Stimulated activated CD4-positive, alpha-beta T cell treated with anti-CD3 and anti-CD28 coated beads, TNF-alpha, amount 100 ng/mL, for 1 hour (primary cell): ENCODE measurements at places on chromosomes 16 and 17.

DNA sequence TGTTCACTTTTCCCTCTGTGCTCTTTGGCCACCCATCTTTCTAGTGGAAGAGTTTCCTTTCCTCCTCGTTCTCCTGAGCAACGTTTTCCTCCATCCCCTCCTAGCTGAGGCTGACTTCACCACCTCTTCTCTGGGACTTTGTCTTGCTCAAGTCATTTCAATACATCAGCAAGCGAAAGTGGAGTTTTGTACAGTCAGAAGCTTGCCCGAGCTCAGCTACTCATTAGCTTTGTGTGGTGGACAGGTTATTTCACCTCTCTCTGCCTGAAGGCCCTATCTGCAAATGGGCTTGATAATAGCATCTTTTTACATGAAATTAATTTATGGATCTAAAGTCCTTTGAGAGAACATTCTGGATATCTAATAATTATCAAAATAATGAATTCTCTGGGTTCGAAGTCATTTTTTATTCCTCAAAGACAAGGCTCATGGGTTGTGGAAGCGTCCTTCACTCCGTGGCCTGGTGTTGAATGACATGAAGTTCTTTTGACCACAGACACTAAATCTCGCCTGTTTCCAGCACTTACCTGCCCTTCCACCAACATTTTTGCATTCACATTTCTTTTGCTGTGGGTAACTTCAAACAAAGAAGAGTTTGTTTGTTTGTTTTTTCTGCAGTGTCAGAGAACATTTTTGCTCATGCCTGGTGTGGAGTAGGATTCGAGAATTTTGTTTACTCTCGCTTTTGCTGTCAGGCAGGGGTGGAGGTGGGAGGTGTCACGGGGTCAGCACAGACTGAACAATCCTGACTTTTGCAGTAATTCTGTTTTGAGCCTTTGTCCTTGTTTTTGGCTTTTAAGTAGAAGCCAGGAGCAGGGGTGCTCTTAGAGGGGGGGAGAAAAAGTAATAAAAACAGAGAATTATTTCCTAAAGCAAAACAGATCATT lies 155.0 kb upstream of the CACNG5 start:
- no peak for DNase-seq

DNA sequence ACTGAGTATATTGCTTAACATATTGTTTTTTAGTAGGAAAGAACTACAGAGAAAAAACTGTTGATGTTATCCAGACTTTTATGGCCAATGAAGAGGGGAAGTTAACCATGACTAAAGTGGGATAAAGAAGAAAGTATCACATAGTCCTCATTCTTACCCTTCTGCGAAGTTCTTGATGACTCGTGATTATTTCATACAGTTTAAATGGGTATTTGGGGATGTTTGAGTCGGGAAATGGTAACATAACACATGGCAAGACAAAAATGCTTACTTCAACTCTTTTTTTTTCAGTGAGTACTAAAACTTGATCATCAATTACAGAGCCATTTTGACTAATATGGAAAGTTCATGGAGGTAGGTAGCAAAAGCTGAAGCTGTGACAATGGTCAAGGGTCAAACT lies 4.9 kb downstream of the POLG2 start:
- no peak for DNase-seq

DNA sequence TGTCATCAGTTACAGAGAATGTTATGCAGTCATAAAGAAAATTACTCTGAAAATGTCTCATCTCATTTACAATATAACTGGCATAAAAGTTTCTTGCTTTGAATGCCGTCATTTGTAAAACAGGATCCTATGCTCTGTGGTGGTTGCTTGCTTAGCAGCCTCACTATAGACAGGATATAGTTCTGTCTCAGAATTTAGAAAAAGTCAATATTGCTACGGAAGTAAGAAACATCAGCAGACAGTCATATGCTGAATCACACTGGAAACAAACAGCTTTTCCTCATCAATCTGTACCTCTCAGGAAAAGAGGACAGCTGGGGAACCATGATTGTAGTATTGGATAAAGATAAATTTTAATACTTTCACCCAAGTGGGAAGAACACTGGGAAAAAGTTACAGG lies 105.5 kb downstream of the MYO1D start:
- no peak for DNase-seq

DNA sequence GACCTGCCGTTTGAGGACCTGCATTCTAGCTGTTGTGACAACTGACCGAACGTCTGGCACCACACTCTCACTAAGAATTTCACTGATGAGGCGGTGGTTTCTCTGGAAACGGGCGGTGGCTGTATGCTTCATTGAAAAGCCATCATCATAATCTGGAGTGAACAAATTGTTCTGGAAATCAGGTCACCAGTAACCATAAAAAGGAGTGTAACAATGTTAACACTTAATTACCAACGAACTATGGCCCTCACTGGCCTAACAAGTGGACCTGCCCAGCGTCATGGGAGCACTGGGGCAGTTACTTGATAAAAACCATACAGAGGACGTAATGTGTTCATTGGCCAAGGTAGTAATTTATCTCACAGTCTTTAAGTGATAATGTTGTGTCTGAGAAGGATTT lies 15.4 kb downstream of the SMARCE1 start:
- DNase-seq, result no peak
